ENCODE measurements at places on chromosomes 3 and 15.

DNA sequence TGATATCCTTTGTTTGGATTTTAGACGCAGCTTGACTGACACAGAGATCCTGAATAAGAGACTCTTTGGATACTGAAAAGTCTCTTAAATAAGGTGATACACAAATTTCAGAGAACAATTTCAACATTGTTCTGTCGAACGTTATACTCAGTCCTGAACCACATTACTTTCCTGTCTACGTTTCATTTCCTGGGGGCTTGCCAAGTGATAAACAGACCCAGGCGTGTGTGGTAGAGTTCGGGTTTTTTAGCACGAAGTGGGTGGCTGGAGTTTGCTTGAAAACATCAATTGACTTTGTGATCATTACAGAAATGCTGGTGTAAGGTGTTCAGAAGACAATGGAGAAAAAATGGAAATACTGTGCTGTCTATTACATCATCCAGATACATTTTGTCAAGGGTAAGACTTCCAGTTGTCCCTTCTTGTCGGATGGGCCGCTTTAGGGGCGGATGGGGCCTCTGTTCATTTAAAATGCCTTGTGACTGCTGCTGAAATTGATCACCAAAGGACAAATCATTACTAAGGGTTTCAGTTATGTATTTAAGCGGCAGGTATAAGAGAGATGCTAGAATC is at the start of gene CD96:
Gene CD96, plus strand, starts transcription at position 287 of the 573 bp plus-strand sequence. Its CDS starts 52 bp downstream, at position 339.
- DNase-seq, result no peak

DNA sequence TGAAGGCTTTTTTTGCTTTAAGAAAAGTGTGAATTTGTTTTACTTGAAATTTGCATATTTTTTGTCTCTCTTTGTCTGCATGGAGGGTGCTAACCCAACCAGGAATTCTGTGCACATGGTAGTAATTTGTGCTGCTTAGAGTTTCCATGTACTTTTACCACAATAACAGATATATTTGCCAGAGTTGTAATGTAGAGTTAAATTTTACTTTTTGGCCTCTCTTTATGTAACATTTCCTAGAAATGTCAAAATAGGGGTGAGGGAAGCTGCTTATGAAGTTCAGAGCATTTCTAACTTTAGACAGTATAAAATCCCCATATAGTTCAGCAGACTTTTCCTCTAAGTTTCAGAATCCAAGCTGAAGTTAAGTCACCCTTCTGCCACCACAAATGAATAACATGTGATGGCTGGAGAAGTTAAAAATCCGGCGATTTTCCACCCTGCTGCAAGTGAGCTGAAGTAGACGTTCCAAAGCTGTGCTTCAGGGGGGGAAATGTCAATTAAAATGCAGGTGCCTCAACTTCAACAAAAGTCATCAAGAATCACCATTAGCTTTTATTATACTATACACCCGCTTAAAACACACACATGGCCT is 385.7 kb upstream of the NR2F2 start:
- DNase-seq, result no peak

GRCh38 chr15:63611177-63611576 is 14.0 kb downstream of the FBXL22 start:
- DNase-seq, result no peak

- peak; percentile 75 for DNase-seq
These were observed 26.2 kb downstream of the DRD3 start for GRCh38 chr3:114152519-114153151.

DNA sequence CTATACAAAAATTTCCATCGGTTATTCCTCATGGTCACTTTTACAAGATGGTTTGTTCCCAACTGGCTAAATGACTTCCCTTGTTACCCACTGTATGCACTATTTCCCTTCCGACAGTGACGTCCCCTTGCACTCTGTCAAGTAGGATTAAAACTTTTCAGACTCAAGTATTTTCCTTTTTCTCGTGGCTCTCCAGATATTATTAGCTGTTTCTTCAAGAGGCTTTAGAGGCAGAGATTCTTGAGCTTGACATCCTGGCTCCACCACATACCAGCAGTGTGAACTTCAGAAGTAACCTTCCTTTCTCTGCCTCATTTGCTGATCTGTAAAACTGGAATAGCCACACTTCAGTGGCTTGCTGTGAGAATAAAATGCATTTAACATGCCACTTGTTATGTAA is 14.0 kb downstream of the CSNK1G1 start:
- no peak for DNase-seq

GRCh38 chr3:182149594-182149993 is 437.9 kb downstream of the SOX2 start:
- DNase-seq, result no peak

DNA sequence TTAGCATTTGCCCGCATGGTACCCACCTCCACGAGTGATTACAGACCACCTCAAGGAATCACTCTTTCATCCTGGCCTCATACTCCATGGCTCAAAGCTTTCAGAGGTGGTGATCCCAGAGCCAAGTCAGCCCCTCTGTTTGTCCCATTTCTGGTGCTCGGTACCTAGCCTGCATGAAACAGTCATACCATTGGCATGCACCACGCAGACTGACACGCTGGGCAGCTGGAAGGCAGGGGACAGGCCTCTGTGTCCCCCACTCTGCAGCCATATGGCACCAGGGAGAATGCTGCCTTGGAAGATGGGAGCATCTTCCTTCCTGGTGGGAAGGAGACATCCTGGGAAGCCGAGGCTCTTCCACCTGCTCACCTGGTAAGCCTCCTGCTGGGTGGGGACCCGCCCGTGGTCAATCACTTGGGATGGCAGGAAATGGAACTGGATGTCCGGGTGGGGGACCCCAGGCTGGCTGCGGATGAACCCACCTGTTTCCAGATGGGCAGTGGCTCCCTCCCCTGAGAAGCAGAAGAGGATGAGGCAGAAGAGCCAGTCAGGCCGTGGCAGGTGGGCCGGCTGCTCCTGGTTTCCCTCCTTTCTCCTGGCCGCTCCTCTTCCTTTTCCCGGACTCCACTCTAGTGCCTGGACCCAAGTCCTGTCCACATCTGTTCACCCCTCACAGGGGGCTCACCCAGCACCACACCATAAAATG is 26.9 kb downstream of the CHDH start:
- no peak for DNase-seq

DNA sequence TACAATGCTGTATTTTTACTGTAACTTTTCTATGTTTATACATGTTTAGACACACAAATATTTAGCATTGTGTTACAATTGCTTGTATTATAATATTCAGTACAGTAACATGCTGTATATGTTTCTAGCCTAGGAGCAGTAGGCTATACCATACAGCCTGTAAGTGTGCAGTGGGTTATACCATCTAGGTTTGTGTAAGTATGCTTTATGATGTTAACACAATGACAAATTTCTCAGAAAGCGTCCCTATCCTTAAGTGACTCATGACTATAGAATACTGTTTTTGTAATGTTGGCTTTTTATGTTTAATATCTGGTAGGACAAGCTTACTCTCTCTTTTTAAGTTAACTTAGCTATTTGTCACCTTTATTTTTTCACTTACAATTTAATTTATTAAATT is 127.5 kb upstream of the THRB start:
- DNase-seq, result no peak

DNA sequence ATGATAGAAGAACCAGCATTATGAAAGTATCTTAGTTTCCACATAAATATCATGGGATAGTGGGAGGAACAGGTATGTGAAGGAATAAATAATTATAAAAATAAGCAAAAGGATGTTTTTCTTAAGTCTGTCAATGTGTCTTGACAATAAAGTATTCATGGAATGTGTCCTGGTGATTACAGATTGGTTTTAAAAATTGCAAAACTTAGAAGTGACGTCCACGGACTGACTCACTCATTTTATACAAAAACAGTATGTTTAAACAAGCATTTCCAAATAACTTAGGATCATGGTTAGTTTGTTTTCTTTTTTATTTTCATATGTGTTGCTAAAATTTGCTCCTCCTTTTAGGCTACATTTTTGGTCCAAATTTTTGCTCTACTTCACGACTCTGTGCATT is 687.0 kb upstream of the NECTIN3 start:
- DNase-seq, result no peak

DNA sequence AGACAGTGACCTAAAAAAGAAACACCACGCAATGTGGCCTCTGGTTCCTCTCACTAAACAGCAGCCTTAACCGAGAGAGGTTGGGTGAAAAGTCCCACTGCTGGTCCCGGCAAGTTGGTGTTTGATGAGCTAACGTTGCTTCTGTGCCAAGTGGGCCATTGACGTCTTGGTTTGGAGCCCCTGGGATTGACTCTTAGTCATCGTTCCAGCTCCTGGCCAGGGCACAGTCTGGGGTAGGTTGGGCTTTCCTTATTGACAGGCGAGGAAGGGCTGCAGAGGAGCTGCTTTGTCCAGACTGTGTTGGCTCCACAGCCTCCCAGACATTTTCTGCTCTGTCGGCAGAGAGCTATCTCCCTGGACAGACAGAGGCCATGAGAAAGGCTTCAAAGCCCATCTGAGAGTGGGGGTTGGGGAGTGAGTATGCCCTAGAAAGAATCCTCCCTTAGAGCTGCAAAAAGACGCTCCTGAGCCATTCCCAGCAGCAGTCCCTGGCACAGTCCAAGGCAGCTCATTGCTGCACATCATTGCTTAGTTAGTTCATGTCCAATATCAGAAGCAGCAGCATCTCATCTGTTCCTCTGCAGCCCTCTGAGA is 28.6 kb upstream of the C3orf80 start:
- no peak for DNase-seq

- DNase-seq, result no peak
These were observed 712 bp upstream of the MME start for GRCh38 chr3:155079468-155079745.

DNA sequence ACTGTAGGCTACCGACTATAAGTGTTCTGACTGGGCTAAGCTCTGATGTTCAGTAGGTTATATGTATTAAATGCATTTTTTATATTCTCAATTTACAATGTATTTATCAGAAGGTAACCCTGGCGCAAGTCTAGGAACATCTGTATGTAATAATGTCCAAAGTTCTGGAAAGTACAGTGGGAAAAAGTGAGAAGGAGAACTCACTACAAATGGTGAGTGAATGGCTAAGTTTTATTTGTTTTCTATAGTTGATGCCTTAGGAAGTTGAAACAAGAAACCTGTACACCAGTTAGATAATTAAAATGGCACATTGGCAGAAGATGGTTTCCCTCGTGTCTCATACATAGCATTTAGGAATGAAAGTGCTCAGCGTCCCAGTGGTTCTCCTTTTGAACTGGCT is 333.4 kb upstream of the THRB start:
- no peak for DNase-seq

GRCh38 chr15:59994888-59995557 is 9.1 kb upstream of the FOXB1 start:
- DNase-seq, result no peak
